ENCODE measurements at places on chromosomes 1 and 21.

DNA sequence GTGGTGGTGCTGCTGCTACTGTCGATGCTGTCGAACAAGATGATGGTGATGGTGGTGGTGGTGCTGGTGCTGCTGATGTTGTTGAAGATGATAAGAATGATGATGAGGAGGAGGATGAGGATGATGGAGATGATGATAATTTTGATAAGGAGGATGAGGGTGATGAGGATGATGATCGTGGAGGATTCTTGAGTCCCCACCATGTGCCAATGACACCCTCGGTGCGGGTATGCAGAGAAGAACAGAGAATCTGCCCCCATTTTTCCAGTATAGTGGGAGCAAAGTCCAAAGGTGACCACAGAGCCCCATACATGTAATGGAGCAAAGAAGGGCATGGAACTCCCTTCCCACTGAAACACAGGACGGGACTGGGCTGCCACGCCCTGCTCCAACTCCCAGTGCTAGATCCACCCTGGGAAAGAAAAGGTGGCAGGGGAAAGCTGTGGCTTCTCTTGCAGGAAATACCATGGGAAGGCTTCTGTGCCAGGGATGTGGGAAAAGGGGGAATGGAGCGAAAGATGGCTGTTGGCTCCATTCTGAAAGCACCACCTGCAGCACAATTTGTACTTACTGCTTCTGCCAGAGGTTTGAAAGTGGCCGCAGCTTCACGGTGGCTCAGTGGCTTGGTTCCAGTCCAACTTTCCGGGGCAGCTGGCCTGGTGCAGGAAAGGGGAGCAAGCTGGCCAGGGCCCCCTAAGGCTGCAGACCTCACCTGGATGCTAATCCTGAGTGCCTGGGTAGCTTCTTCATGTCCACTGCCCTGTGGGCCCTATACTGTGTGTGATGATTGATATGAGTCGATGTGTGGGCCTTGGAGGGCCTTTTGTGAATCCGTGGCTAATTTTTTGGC lies 387.2 kb upstream of the VAMP3 start:
- DNase-seq: no peak

DNA sequence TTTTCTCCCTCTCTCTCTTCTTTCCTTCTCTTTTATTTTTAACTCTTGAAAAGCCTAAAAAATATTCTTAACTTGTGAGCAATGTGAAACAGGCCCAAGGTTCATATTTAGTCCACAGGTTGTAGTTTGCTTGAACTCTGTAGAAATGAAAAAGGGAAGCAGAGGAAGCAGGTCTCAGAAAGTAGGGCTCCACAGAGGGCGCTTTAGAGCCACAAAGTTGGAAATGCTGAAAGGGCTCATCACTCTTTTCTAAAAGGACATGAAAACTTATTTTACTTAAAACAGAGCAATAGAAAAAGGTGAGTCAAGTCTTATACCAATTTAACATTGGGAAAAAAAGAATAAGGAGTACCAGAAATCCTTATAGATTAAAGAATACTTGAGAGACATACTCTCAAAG lies 247.0 kb downstream of the USP25 start:
- DNase-seq: no peak

- no peak for DNase-seq
Measured at GRCh38 chr1:79259390-79260336, 253.1 kb upstream of the ADGRL4 start.

DNA sequence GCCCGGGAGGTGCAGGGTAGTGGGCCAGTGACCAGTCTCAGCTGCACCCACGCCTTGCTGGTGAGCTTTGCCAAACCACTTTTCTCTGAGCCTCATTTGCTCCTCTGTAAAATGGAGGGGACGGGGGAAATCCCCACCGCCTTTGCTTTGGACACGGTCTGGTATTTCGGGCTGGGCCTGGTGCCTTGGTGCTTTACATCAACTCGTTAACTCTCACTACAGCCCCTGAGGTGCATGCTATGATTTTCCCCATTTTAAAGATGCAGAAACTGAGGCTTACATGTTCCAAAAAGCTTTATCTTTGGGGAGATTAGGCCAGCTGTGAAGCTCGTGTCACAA lies 116.1 kb upstream of the RUNX3 start:
- DNase-seq: no peak

DNA sequence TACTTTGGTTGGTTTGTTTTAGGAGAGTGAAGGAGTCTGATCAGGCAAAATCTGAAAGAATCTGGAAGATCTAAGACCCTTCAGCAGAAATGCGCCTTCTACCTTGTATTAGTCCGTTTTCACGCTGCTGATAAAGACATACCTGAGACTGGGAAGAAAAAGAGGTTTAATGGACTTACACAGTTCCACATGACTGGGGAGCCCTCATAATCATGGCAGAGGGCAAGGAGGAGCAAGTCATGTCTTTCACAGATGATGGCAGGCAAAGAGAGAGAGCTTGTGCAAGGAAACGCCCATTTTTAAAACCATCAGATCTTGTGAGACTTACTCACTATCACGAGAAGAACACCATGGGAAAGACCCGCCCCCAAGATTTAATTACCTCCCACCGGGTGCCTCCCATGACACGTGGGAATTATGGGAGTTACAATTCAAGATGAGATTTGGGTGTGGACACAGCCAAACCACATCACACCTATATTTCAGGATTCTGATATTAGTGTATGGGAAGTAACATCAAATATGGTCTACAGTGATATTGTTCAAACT lies 99.3 kb downstream of the GLUL start:
- DNase-seq: no peak

DNA sequence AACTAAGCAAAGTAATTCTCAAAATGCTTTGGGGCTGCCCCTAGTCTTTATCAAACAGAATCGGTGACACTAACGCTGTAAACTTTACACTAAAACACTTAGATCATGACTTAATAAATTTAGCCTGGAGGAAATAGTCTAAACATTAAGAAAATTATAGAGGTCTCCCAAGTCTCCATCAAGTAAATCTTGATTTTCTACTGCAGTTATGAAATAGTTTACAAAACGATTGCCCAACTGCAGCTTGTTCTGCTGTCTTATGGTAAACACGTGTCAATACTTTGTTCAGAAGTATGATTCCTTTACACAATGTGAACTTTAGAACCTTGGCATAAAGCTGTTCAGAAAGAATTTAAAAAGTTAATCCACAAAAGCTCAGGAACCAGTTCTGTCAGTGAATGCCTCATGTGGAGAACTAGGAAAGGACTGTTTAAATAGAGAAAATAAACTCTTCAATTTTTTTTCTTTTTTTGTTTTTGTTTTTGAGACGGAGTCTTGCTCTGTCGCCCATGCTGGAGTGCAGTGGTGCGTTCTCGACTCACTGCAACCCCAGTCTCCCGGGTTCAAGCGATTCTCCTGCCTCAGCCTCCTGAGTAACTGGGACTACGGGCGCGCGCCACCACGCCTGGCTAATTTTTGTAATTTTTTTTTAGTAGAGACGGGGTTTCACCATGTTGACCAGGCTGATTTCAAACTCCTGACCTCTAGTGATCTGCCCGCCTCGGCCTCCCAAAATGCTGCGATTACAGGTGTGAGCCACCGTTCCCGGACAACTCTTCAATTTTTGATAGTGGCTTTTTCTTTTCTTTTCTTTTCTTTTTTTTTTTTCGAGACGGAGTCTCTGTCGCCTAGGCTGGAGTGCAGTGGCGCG lies 1.6 kb downstream of the DDI2 start:
- DNase-seq: peak; percentile 39

DNA sequence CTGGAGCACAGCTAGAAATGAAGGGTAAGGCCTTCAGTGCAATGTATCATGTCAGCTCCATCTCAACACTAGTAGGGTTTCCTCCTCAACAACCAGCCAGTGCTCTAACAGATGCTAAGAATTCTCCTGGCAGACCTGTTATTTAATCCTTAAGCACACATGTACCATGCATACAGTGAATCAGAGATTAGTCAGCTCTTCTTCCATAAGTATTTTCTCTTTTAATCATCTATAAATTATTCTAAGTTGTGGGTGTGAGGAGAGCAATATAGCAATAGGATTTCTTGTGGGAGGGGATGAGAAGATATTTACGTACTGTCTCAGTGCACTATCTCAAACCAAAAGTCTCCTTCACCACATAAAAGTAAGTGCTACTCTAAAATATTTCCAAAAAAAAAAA lies 95.3 kb downstream of the COP1 start:
- DNase-seq: peak; percentile 32

GRCh38 chr1:220954321-220955075 lies 75.3 kb downstream of the HLX start:
- no peak for DNase-seq

DNA sequence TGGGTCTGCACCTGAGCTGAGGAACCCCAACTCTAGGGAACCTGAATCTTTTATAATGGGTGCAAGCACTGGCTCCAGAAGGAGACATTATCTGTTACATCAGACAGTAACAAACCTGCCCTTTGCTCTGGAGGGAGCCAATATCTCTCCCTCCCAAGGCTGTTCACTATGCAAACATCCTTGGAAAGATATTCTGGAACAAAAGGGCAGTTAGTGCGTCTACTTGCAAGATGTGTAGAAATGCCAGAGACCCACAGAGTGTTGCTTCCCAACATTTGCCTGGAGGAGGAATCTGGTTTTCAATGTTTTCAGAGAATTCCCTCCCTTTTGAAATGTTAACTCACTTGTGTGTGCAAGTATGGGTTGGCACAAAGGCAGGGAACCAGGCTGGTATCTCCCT lies 31.9 kb downstream of the UMODL1 start:
- DNase-seq: no peak

GRCh38 chr1:15058261-15058660 lies 95.3 kb upstream of the TMEM51 start:
- no peak for DNase-seq

Data from foreskin keratinocyte (primary cell).